ENCODE measurements at places on chromosomes 2 and 18.

DNA sequence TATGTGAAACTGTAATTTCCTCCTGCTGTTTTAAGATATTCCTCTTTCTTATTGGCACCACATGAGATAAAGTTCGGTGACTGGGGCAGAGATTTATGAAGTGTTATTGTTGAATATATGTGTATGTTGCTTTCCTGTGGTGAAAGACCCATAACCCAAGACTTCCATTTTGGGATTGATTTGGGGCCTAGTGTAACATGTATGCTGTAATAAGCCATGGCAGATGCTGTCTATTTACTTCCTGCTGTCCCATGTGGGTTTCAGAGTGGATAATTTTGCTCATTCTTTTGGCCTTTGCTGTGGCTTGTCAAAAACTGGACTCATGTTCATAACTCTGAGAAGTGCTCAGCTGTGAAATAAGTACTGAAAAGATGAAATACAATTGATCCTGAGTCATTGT lies 10.8 kb upstream of the MYO1B start:
- no peak for DNase-seq
- H3K27me3 ChIP-seq: no peaks in the 10 kb centered on the region
- no peak overlapping the region for H3K4me3 ChIP-seq
- H3K36me3 ChIP-seq: no peaks in the 10 kb centered on the region

DNA sequence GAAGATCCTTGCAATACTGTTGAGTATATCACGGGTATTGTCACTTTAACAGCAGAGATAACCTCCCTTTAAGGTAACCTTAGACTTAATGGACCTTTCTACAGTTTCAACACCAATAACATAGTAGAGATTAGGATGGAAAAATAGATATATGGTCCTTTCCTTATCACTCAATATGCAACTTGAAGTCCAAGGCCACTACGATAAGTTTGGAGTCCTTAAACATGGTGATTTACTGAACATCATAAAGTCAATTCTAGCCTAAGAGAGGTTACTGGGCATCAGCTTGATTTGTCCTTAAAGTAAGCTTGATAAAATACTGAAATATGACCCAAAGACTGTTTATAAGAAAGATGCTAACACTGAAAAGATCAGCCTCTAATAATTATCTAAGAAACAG lies 203.2 kb downstream of the STK39 start:
- H3K4me3 ChIP-seq: no peak overlapping the region
- H3K27ac ChIP-seq: no peak overlapping the region
- no peaks in the 10 kb centered on the region for H3K27me3 ChIP-seq
- no peaks in the 10 kb centered on the region for H3K36me3 ChIP-seq
- DNase-seq: no peak
- H3K4me1 ChIP-seq: peaks cover 7% of the 10 kb centered on the region

DNA sequence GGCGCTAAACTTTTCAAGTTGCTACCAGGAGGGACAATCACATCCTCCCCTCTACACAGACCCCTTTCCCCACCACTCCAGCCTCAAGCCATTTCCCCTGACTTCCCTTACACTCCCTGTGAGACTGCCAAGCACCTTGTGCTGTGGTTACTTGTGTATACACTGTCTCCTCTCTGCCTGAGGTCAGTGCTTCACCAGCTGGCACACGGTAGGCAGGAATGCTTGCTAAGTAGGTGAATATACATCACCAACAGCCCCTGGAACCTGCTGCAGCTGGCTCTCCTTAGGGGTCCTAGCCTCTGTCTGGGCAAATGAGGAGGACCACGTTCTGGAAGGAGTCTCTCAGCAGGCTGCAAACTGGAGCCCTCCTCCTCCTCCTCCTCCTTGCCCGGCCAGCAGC lies 38.3 kb upstream of the ACAA2 start:
- no peak overlapping the region for H3K27ac ChIP-seq
- peaks cover 12% of the 10 kb centered on the region for H3K27me3 ChIP-seq
- DNase-seq: no peak
- H3K4me3 ChIP-seq: no peak overlapping the region
- H3K36me3 ChIP-seq: no peaks in the 10 kb centered on the region

GRCh38 chr2:7020468-7020867 lies 103.3 kb downstream of the RNF144A start:
- H3K36me3 ChIP-seq: peaks cover 29% of the 10 kb centered on the region
- H3K4me1 ChIP-seq: no peaks in the 10 kb centered on the region
- no peaks in the 10 kb centered on the region for H3K27me3 ChIP-seq
- DNase-seq: no peak
- H3K27ac ChIP-seq: no peak overlapping the region

- H3K4me3 ChIP-seq: no peak overlapping the region
- no peak overlapping the region for H3K27ac ChIP-seq
- peaks cover 5% of the 10 kb centered on the region for H3K27me3 ChIP-seq
- H3K4me1 ChIP-seq: peaks cover 5% of the 10 kb centered on the region
- H3K36me3 ChIP-seq: no peaks in the 10 kb centered on the region
- DNase-seq: no peak
Observed at GRCh38 chr2:151302879-151303278, 13.4 kb upstream of the NMI start.

GRCh38 chr2:209451209-209451834 lies 27.5 kb downstream of the MAP2 start:
- no peak overlapping the region for H3K27ac ChIP-seq
- no peaks in the 10 kb centered on the region for H3K27me3 ChIP-seq
- H3K4me1 ChIP-seq: no peaks in the 10 kb centered on the region
- H3K36me3 ChIP-seq: no peaks in the 10 kb centered on the region

- peaks cover 26% of the 10 kb centered on the region for H3K4me1 ChIP-seq
- DNase-seq: no peak
- no peaks in the 10 kb centered on the region for H3K27me3 ChIP-seq
- no peak overlapping the region for H3K4me3 ChIP-seq
Observed at GRCh38 chr2:28654663-28655320, 96.8 kb upstream of the PPP1CB start.

All from activated CD8-positive, alpha-beta T cell treated with anti-CD3 and anti-CD28 coated beads for 36 hours (primary cell).